Esophagus muscularis mucosa (tissue), 4 donors: ENCODE measurements at places on chromosomes 6 and 20. TPM values are rescaled to one million over a fixed set of nuclear protein-coding genes. Genes with fewer than 3 reads are reported as not detected.

DNA sequence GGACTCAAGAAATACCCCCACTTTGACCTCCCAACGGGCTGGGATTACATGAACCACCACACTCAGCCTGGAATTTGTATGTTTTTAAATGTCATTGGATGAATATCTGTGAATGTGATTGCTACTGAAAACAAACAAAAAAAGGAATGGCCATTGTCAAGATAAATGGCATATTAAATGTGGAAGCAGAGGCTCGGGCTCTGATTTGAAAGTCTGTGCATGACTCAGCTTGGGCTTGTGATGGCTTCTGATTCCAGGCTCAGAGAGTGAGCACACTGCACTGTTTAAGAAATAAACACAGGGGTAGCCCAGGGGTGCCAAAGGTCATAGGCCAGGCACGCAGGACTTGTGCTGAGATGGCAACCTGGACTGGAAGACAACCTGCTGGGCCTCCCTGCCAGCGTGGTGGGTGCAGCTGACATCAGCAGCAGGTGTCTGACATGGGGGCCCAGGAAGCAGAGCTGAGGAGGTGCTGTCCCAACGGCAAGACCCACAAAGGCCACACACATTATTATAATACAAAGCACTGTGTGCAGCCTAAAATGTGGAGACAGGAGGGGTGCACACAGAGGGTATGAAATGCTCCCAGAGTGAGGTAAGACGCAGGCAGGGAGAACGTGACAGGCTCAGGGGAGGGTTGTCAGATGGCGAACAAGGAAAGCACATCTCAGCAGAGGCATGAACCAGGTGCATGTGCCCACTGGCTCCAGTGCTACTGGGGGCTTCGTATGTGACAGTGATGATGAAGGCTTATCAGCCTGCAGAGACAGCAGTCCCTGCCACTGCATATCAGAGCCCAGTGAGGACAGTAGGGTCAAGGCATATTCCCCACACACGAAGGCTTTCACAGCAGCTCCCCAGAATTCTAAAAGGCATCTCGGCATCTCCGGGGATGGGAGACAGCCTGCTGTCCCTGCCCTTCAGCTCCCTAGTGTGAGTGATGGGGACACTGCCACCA is 169.4 kb downstream of the SYNDIG1 start:
- DNase-seq: no peak
- peaks cover 10% of the 10 kb centered on the region for H3K4me1 ChIP-seq
- H3K36me3 ChIP-seq: no peaks in the 10 kb centered on the region
- H3K27me3 ChIP-seq: peaks cover 5% of the 10 kb centered on the region
- H3K27ac ChIP-seq: no peak overlapping the region
- H3K4me3 ChIP-seq: no peak overlapping the region

Gene RAB23
- 102 TPM for total RNA-seq

DNA sequence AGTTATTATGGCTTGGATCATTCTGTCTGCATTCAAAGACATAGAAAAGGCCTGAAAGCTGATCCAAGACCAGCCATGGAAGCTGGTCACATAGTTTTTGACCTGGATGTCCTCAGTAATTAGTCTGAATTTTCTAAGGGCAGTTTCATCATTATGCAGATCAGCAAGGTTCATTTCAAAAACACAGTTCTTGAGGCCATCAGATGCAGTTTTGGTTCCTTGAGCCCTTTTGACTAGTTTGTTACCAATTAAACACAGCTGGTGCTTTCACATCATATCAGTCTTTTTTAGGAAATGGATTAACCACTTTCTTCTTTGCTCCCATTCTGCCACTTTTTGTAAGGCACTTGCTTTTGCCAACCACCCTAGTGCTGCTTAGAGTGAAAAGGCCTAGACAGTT is 129.4 kb downstream of the NCOA3 start:
- H3K27ac ChIP-seq: no peak overlapping the region
- H3K27me3 ChIP-seq: no peaks in the 10 kb centered on the region
- peaks cover 93% of the 10 kb centered on the region for H3K36me3 ChIP-seq
- no peak overlapping the region for H3K4me3 ChIP-seq

DNA sequence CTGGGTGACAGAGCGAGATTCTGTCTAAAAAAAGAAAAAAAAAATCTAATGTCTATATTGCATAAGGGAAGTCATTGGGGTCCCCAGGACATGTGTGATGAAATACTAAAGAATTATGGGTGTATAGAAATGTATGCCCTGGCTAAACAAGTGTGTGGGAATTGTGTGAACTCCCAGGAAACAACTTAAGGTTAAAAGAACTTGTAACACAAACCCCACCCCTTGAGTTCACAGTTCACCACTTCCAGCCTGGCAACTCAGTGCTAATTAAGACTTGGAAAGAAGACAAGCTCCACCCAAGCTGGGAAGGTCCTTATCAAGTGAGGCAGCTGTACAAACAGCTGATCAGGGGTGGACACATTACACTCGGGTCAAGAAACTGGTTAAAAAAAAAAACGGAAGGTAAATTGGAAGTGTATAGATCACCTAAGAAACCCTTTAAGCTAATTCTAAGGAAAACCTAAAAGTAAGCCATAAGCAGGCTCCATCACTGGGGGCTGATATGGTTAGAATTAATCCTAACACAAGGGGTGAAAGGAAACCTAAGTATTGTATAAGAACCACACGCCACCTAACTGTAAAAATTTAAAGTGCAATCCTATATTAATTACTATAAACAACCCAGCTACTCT is 25.2 kb downstream of the HLA-A start:
- peaks cover 45% of the 10 kb centered on the region for H3K4me1 ChIP-seq
- no peaks in the 10 kb centered on the region for H3K27me3 ChIP-seq
- H3K4me3 ChIP-seq: no peak overlapping the region
- peaks cover 9% of the 10 kb centered on the region for H3K36me3 ChIP-seq

DNA sequence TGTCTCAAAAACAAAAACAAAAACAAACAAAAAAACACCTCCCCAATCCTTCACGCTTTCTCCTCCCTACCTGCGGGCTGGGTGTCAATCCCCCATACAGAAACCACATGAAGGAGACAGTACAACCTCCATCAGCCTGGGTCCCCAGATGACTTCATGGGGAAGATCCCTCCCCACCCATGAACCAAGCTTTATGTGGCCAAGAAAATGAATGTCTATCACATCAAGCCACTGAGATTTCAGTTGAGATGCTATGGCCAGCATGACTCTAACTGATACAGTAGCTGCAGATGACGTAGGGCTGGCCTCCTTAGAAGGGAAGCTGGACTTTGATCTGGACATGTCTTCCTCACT is 21.2 kb upstream of the BNIP5 start:
- H3K27me3 ChIP-seq: no peaks in the 10 kb centered on the region
- no peaks in the 10 kb centered on the region for H3K36me3 ChIP-seq
